NCI-H1105 treated with DMSO at 0.1 percent for 48 hours (cell line): ENCODE measurements at places on chromosomes 4 and X.

GRCh38 chr4:14856934-14857235 is 145.4 kb upstream of the CPEB2 start:
- DNase-seq = no peak

- no peak for DNase-seq
Observed at GRCh38 chr4:158728236-158728635, 5.0 kb upstream of the PPID start.

- DNase-seq = no peak
Observed at GRCh38 chr4:8828869-8829268, 42.8 kb downstream of the HMX1 start.

DNA sequence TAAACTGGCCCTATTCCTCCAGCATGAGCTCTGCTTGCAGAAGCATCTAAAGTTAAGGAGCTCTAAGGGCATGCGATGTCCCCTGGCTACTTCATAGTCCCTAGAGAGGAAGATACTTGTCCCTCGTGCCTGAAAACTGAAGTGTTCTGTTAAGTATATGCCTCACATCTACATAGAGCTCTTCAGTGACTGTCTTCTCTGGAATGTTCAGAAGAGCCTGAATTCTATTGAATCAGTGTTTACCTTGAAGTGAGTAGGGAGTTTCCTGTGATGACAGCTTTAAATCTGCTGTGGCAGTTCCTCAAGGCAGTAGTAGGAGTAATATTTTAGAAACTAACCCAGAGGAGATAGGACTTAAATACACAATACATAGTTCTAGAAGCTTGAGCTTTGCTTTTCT is 111.2 kb downstream of the ZNF518B start:
- DNase-seq = no peak

- DNase-seq = no peak
Observed at GRCh38 chr4:95839891-95840290, at the start of gene PDHA2. Gene PDHA2 (plus strand): TSS chr4:95840093. CDS start chr4:95840151, 58 bp downstream.

- DNase-seq = no peak
Observed at GRCh38 chr4:169458575-169458974, 153.8 kb downstream of the NEK1 start.

- DNase-seq = no peak
Observed at GRCh38 chr4:76214177-76214675, 602 bp upstream of the SCARB2 start.

GRCh38 chrX:54825716-54826438 is 18.3 kb downstream of the MAGED2 start:
- DNase-seq = no peak

DNA sequence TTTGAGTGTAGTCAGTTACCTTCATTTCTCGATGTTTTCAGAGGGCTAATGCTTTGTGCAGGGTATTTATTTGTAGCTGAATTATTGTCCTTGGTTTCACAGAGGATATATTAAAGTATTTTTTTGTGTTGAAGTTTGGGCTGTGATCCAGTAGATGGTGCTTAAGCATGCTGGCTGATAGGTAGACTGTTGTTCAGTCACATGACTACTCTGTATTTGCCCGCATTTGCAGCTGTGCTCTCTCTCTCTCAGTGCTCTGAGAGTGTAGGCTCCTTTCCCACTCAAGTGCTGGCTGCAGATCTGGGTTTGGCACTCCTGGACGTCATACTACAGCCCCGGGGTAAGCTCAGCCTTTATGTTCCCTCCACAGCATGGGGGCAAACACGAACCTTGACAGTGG is 21.7 kb downstream of the RAB40AL start:
- peak; percentile 11 for DNase-seq

GRCh38 chr4:43362875-43363636 is 470.5 kb downstream of the GRXCR1 start:
- no peak for DNase-seq

DNA sequence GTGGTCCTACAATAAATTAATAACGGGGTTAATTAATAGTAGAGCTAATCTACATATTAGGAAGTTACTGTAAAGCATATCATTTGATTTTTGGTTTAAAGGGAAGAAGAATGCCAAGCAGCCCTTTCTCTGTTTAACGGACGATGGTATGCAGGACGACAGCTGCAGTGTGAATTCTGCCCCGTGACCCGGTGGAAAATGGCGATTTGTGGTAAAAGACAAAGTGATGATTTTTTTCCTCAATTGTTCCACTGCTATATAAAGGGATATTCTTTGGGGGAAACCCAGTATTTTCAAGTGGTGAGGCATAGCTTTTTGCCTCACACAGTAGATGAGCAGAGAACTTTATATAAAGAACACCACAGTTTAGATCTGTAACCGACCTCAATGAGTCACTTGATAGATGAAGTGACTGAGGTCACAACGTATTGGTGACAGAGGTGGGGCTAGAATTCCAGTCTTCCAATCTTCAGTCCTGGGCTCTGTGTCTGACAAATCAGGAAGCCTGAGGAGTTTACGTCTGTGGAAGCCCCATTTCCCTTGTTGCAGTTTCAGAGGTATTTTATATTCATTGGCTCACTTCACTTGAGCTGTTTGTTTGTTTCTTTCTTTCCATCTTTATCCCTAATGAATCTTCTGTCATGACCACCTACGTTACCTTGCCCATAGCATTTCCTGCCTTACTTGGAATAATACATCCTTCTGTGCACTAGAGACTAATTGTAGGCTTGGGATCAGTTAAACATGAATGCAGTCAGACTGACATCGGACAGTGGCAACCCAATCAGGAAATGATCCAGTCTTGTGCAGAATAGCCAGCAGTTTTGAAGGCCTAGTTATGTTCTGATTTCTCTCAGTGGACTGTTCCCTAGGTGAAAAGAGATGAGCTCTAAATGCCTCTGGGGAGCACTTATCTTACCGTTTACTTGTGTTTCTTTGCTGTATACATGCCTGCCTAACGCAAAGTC is 30.1 kb downstream of the ZRSR2 start:
- no peak for DNase-seq

DNA sequence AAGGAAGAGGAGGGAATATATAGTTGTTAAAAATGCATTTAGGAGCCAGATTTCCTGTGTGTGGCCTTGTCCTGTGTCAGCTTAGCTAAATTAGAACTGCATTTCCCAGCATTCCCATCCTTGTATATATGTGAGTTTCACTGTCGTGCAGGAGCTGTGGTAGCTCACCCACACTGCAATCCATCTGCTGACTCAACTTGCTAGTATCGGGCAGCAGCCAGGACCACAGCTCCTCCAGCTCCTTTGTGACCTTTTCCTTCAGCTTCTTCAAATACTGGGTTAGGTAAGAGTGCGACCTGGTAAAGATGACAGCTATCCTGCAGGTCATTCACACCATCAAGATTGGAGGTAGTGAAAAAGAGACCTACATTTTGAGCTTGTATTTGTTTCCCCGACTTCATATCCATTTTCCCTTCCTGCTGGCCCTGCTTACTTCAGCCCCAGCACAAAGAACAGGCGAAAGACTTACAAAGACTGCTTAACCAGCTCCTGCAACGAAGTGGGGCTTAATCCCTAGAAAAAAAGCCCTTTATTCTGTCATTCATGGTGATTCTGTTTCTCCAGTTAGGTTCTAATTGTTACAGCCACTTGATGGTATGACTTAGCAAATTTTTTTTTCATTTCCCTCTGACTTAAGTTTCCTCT is 11.4 kb downstream of the ASIC5 start:
- DNase-seq = no peak

- no peak for DNase-seq
Observed at GRCh38 chrX:118541482-118541881, 45.9 kb downstream of the DOCK11 start.

GRCh38 chr4:169210504-169211118 is 60.1 kb downstream of the SH3RF1 start:
- no peak for DNase-seq

- DNase-seq = no peak
Observed at GRCh38 chr4:96264941-96265463, 425.1 kb downstream of the PDHA2 start.

GRCh38 chr4:185885075-185885474 is 73.1 kb upstream of the SORBS2 start:
- DNase-seq = no peak

- no peak for DNase-seq
Observed at GRCh38 chr4:172674811-172675210, 493.8 kb upstream of the GALNT7 start.

- no peak for DNase-seq
Observed at GRCh38 chr4:154406018-154406795, 85.4 kb downstream of the DCHS2 start.

DNA sequence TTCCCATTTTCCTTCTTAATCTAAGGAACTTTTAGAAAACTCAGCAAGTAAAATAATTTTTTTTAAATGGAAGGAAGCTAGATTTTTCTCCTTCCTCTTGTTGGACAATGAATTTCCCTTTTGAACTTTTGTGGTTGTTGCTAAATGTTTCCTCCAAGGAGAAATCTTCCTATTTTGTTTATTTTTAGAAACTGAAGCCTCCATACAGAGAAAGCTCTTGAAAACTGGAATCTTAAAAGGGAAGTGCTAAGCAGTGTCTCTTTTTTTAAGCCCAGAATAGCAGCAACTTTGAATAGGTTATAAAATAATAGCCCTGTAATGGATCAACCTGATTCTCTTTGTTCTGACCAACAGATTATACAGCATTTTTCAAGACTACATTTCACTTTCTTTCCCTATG is 15.1 kb upstream of the DCLK2 start:
- no peak for DNase-seq

- no peak for DNase-seq
Observed at GRCh38 chr4:170110285-170110672, 20.5 kb upstream of the AADAT start.

DNA sequence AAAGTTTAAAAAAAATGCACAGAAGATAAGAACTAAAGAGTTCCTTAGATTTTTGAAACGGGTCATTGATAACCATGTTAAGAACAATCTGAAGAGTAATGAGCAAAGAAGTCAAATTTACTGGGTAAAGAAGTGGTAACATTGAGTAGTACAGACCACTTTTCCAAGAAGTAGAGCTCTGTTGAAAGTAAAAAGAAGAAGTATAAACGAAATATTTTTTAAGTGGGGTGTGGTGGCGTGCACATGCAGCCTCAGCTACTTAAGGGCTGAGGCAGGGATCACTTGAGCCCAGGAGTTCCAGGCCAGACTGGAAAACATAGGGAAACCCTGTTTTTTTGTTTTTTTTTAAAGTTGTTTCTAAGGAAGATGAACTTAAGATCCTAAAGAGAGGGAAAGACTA is 68.5 kb downstream of the UBA6 start:
- DNase-seq = no peak

- DNase-seq = peak; percentile 81
Observed at GRCh38 chrX:136457303-136457917, 30.3 kb upstream of the BRS3 start.

GRCh38 chrX:65874765-65875164 is 165.1 kb downstream of the VSIG4 start:
- DNase-seq = no peak

DNA sequence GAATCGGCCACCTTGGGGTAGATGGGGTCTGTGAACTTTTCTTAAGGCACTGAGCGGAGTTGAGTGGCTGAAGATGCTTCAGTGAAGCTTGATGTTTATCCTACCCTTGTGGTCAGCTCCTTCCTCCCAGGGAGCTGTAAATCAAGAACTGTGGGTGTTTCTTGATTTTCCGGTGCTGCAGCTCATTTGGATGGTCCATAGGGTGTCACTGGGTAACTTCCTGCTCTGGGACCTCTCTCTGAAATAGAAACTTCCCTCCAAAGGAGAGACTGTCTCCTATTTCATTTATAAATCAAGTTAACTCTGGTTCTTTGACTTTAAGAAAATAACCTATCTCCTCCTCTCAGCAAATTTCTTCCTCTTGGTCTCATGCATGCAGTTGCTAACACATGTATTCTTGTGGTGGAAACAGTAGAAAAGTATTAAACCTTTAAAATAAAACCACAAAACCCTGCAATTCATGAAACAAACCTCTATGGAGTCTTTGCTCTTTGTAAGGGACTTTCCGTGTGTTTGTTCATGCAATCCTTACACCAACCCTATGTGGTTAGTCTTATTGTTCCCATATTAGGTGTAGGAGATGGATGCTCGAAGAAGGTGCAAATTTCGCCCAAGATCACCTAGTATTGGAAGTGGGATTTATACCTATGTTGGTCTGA is 110.3 kb downstream of the SHROOM3 start:
- no peak for DNase-seq
